Esophagus muscularis mucosa (tissue), 4 donors: ENCODE measurements at places on chromosomes 2 and 18. TPM values are rescaled to one million over a fixed set of nuclear protein-coding genes. Genes with fewer than 3 reads are reported as not detected.

DNA sequence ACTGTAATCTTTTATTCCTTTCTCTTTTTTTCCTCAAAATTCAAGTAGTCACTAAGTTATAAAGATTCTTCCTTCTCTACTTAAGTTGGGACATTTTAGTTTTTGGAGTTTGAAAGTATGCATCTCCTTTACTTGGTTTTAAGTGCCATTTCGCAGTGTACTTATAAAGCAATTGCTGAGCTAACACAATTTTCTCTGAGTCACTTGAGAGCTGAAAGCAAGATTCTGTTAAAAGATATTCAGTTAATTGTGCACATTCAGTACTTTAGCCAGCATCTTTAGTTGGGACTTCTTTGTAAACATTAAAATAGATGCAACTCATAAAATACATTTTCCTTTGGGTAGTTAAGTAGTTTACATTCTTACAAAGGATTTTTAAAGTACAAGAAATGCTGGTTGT, 136.0 kb downstream of the GFPT1 start:
- no peak for DNase-seq

Gene RFTN2
- 7.4 TPM for total RNA-seq

DNA sequence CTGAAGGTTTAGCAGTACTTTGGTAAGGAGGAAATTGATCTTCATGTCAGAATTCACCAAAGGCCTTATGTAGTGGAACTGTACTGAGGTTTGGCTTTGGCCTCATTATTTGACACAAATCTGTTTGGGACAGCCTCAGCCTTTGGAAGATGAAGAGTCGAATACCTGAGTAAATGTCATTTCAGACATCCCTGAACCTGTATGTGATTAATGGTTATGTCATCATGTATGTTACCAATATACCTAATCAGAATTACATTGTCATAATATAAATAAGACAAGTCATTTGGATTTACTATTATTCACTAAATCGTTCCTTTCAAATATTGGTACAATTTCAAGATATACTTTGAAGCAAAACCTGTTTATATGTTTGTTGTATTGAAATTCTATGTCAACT, 10.6 kb upstream of the ABCA12 start:
- no peak for DNase-seq

GRCh38 chr2:1593371-1594122, 150.8 kb downstream of the PXDN start:
- no peak for DNase-seq

Gene SLC9A2
- total RNA-seq, result 0.17 TPM

GRCh38 chr2:20457661-20458630, 11.1 kb downstream of the RHOB start:
- DNase-seq, result no peak
